Activated CD4-positive, CD25-positive, alpha-beta regulatory T cell (primary cell): ENCODE measurements at places on chromosomes 3 and 15.

GRCh38 chr3:197027896-197028727 lies 1.5 kb downstream of the MELTF start:
- DNase-seq: no peak

DNA sequence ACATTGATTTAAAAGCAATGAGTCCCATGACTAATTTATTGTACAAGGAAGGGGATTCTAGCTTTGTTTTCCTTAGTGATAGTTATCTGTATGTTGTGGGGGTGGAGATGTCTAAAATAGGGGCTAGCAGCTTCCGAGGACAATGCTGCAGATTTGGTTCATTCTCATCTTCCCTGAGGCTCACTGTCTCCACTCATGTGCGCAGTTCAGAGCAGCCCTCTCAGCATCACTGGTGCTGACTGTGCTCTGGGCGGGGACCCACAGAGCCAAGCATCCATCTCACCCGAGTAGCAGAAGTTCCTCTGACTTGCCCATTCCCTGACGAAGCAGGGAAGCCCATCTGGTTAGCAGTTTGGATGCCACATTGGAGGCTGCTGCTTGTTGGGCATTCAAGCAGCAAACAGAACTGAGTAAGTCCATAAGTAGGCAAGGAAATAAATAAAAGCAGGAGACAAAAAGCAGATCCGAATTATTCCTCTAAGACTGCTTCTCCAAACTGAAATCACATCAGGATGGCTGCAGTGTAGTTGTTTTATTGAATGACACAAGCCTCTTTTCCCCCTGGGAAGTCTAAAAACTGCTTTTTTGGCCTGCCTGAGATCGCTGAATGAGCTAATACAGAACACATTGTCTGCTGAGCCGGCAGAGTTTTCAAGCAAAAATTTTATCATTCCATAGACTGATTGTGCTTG lies 27.5 kb downstream of the RARB start:
- no peak for DNase-seq

DNA sequence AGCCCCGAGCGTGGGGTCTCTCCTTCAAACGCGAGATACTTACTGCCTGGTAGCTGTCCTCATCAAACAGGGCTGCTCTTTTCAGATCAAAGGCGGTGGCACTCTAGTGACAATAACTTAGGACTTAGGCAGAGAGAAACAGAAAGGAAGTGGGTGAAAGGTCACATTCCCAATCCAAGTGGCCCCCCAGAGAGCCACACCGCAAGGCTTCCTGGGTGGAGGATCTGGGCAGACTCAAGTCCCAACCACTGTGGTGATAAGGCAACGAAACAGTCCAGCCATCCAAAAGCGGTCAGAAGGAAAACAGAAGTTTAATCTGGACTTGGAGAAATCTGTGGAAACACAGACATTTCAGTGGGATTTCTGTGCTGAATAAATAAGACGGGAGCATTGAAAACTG lies 227.2 kb downstream of the ADAMTS17 start:
- no peak for DNase-seq

DNA sequence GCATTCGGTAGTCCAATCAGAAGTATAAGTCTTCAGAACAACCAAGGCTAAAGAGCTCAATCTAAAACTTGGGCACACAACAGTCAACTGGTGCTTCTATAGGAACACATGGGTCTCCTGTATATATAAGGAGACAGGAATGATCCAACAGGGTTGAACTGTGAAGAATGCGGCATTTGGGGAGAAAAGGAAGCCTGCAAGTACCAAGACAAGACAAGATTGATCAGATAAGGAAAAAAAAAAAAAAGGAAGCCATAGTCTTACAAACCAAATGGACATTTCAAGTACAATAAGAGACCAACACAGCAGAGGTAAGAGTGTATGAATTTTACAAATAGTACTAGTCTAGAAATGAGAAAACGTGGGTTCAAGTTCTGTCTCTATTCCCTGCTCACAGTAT lies 6.5 kb downstream of the CPEB1 start:
- no peak for DNase-seq

DNA sequence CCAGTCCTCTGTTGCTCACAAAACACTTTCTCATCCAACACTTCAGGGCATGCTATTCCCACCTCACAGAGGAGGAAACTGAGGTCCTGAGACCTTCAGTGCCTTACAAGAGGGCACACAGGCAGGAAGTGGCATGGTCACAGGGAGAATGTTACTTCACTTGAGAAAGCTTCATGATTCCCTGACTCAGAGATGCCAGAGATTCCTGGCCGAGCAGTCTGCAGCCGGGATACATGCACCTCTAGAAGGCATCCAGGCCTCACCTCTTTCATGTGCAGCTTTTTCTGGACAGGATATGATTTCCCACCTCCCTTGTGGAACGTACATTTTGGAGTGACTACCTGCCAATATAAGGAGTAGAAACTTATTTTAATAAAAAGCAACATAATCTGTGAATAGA lies 2.8 kb upstream of the SST start:
- no peak for DNase-seq

- DNase-seq: no peak
Observed at GRCh38 chr3:355622-356021, 159.1 kb downstream of the CHL1 start.

- no peak for DNase-seq
Observed at GRCh38 chr3:58038675-58039292, 30.6 kb downstream of the FLNB start.

GRCh38 chr3:157311633-157312375 lies 124.8 kb upstream of the PTX3 start:
- no peak for DNase-seq

GRCh38 chr3:130895690-130896488 lies 2.0 kb downstream of the ATP2C1 start:
- no peak for DNase-seq

- DNase-seq: no peak
Observed at GRCh38 chr3:45496555-45496954, 98.0 kb upstream of the LIMD1 start.

DNA sequence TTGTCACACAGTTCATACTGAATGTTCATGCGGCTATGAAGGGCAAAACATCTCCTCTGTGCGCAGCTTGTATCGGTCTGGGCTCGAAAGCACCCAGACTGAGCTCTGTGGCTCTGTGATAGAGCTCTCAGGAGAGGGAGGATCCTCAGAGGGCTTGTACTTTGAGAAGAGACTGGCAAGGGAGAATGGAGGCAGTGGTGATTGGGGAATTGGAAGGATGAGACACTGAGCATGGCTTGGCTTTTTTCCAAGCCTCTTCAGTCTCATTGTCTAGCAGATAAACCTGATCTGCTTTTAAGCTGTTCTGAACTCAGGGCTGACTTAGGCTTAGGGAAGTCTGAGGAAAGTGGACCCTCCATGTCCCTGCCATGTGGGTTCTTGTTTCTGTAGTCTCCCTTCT lies 43.0 kb downstream of the RAD54L2 start:
- no peak for DNase-seq

- no peak for DNase-seq
Observed at GRCh38 chr3:146322216-146322817, 71.4 kb upstream of the PLSCR4 start.

- no peak for DNase-seq
Observed at GRCh38 chr3:66304293-66304692, 83.5 kb downstream of the SLC25A26 start.

DNA sequence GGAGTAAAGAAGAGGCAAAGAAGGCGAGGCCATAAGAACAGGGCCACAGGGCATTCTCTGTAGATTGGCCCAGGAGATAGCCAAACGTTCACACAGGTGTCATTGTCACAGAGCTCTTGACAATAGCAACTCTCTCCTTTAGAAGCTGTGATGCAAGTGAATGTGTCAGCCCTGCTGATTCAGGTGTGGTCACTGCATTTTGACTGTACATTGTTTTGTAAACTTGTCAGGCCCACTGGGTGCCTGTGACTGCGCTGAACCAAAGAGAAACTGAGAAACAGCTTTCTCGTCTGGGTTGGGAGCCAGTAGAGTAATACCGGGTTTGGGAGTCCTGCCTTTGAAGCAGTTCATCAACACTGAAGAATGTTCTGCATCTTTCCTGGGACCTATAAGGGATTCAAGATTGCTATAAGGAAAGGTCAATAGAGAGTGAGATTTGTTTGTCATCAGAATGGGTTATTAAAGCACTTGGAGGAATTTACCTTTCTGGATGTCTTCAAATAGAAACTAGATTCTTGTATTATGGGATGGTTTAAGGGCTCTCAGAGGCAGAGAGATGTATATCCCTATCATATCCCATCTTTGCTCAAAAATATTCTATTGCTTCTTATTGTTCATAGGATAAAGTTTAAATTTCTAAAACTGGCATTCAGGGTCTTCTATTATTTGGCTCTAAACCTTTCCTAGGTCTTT lies 45.4 kb downstream of the TMEM45A start:
- no peak for DNase-seq

- DNase-seq: no peak
Observed at GRCh38 chr3:101861212-101861788, 12.0 kb downstream of the NFKBIZ start.

- DNase-seq: no peak
Observed at GRCh38 chr3:98600412-98601095, 7.1 kb upstream of the CPOX start.

- DNase-seq: no peak
Observed at GRCh38 chr15:67805666-67806516, 19.4 kb upstream of the SKOR1 start.

DNA sequence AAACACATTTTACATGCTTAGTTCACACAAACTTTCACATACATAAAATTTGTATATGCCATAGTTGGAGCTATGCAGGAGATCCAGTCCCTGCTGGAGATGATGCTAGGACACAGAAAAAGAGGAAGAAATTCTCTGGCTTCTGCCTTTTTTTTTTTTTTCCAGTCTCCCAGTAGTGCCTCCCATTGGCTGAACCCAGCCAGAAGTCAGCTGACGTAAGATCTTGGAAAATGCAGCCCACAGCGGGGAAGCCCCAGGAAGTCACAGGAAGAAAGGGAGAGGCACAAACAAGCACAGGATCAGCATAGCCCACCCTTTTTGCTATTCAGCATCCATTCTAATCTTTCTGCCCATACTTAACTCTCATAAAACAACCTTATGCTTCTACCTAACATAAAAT lies 38.5 kb downstream of the SCN11A start:
- DNase-seq: no peak

- no peak for DNase-seq
Observed at GRCh38 chr15:58608711-58609110, 140.8 kb downstream of the ADAM10 start.

DNA sequence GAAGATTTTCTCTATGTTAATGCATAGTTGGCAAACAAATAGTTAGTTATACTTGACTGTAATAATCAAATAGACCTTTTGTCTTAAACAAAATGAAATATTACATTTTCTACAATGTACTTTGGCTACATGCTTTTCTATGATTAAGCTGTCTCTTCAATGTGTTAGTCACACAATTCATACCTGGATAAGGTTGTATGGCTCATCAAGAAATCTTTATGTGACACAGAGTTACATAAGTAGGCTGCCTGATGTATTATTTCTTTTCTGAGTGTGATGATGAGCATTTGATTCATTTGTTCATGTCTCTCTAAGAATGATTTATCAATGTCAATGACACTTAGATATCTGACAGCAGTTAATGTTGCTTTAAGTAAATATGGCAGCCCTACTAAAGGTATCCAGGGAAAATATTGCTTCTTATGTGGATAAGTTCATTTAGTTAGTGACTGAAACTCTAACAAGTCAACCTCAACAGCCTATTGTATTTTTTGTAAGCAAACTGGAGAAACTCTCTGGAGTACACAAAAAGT lies 157.4 kb upstream of the SOX2 start:
- DNase-seq: no peak

- DNase-seq: no peak
Observed at GRCh38 chr3:64559588-64559987, 128.2 kb downstream of the ADAMTS9 start.

DNA sequence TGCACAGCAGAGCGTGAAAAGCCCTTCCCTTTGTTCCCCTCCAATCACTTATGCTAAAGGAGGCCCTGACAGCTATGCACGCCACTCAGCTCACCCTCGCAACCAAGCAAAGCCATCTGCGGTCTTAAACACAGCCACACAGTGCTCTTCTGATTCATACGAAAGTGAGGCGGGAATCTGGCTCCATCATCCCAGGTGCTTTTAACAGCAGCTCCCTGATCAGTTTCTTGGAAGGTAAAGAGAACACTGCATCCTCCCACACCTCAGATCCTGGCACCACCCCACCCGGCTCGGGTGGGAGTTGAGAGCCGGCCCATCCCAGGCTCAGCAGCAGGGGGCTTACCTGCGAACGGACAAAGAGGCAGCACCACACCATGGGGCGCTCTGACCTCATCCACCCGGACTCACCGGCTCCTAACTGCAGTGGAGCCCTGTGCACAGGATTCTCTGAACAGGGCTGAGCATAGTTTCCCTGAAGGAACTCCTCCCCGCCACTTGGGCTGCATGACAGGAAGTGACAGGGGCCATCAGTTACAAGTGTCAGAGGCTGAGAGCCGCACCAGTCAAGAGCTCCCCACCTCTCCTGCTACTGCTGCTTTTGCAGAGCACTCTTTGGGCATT lies 114.3 kb upstream of the ARHGEF3 start:
- DNase-seq: peak; percentile 48

DNA sequence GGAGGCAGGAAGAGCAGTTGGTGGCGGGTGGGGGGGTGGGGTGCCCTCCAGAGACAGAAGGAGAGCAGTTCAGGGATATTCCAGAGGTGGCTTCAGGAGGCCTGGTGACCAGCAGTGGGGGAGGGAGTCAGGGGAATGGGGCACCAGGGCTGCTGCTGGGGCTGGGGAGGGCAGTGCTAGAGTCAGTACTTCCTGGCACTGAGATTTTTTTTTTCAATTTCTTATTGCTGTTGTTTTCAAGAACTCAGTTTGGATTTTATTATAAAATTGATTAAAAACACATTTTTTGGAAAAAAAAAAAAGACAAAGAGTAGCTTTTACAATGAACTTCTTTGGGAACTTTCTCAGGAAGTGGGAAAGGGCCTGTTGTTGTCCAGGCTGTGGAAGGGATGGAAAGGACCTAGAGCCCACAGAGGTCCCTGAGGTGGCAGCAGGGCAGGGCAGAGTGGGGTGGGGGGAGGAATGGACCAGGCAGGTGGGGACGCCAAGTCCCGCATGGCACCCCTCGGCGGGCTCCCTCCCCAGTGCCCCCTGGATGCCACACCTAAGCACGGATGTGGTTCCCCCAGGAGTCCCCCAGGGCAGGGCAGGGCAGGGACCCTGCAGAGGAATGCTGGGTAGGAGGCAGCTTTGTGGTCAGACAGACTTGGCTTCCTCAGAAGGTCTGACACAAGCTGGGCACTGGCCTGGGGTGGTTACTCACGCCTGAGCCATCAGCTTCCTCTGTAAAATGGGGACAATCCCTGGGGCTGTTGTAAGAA lies 8.5 kb upstream of the ANPEP start:
- DNase-seq: no peak

DNA sequence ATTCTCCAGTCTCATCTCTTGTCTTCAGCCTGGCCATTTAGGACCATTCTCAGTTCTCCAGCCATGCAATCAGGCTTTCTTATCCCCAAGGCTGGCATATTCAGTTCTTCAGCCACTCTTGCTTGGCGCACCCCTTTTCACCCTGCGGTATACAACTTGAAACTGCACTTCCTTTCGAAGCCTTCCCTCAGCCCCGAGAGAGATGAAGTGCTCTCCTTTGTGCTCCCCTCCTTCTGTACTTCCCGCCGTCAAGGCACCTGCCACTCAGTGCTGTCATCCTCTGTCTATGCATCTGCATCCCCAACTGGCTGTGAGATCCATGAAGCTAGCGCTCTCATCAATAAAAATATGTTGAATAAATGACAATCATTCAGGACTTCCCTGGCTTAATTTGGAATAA lies 45.7 kb downstream of the MORC1 start:
- DNase-seq: no peak

GRCh38 chr15:81273855-81274254 lies 50.1 kb downstream of the STARD5 start:
- DNase-seq: no peak

- no peak for DNase-seq
Observed at GRCh38 chr3:72418244-72418643, 430.0 kb downstream of the SHQ1 start.

GRCh38 chr15:69722924-69723323 lies 270.3 kb downstream of the RPLP1 start:
- DNase-seq: no peak
